Heart right ventricle (tissue), 16 donors: ENCODE measurements at places on chromosomes 1 and 21.

GRCh38 chr1:36576551-36577110, 93.9 kb upstream of the CSF3R start:
- no peaks in the 10 kb centered on the region for H3K36me3 ChIP-seq
- H3K27ac ChIP-seq: no peak overlapping the region
- H3K27me3 ChIP-seq: no peaks in the 10 kb centered on the region
- no peaks in the 10 kb centered on the region for H3K4me1 ChIP-seq

DNA sequence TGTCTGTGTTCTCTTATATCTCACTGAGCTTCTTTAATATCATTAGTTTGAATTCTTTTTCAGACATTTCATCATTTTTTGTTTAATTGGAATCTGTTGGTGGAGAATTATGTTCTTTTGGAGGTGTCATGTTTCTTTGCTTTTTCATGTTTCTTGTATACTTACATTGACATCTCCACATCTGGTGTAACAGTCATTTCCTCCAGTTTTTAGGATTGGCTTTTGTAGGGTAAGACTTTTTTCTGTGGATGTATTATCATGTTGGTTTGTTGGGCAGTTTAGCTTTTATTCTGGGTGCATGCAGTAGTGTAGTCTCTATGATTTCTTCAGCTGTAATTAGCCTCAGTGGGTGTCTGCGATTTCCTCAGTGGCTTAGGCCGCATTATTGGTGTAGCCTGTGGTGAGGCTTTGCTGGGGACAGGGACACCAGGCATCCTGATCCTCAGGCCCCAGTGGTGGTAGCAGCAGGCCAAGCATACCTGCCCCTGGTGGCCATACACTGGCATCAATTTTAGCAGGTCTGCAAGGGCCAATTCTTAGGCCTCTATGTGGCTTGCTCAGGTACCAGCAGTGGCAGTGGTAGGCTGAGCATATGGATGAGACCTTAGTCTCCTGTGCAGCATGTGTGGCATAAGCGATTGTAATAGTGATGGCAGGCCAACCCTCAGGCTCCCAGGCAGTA, 77.6 kb upstream of the SAMD13 start:
- no peak overlapping the region for H3K27ac ChIP-seq
- no peaks in the 10 kb centered on the region for H3K4me1 ChIP-seq
- H3K27me3 ChIP-seq: no peaks in the 10 kb centered on the region
- DNase-seq: no peak
- H3K4me3 ChIP-seq: no peak overlapping the region

DNA sequence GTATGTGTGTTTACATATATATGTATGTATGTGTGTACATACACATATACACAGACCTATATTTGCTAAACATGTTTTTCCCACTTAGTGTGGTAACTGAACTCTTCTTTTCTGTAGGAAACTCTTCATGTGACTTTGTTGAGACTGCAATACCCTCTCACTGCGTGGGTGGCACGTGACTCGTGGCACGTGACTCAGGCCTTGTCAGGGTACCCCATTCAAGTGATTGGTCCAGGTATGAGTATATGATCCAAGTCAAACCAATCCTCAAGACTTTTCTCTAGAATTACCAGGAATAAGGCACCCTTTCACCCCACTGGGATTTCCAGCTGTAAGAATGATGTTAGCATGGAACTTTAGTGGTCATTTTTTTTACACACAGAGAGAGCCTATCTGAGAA, 149.2 kb upstream of the KCNK2 start:
- no peaks in the 10 kb centered on the region for H3K36me3 ChIP-seq
- no peaks in the 10 kb centered on the region for H3K4me1 ChIP-seq
- H3K27ac ChIP-seq: no peak overlapping the region
- no peak overlapping the region for H3K4me3 ChIP-seq
- no peak for DNase-seq

GRCh38 chr1:212234431-212235395, 50.5 kb upstream of the PPP2R5A start:
- peak overlapping the region; percentile 75 for H3K27ac ChIP-seq
- no peaks in the 10 kb centered on the region for H3K27me3 ChIP-seq
- DNase-seq: peak; percentile 73
- no peaks in the 10 kb centered on the region for H3K36me3 ChIP-seq
- H3K4me1 ChIP-seq: peaks cover 7% of the 10 kb centered on the region
- H3K4me3 ChIP-seq: no peak overlapping the region

DNA sequence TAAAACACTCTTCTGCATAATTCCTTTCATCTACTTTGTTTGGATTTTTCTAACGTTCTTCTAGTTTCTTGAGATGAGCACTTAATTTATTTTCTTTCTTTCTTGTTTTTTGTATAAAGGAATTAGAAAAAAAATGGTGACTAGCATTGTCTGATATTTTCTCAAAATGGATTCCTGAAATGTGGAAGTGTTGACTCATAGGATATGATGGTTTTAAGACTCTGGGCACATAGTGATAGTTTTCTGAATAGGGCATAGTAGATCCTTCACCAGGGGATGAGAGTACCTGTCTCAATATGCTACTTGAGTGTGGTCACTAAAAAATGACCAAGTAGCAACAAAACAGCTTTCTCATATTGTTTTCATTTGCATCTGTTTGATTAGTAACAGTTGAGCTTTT, 100.9 kb downstream of the PEX14 start:
- no peaks in the 10 kb centered on the region for H3K4me1 ChIP-seq
- H3K36me3 ChIP-seq: no peaks in the 10 kb centered on the region
- H3K27me3 ChIP-seq: no peaks in the 10 kb centered on the region
- no peak overlapping the region for H3K27ac ChIP-seq
- no peak for DNase-seq
- no peak overlapping the region for H3K4me3 ChIP-seq

GRCh38 chr21:35473496-35473895, 424.4 kb upstream of the RUNX1 start:
- H3K27me3 ChIP-seq: no peaks in the 10 kb centered on the region
- H3K27ac ChIP-seq: peak overlapping the region; percentile 79
- H3K4me3 ChIP-seq: no peak overlapping the region
- no peaks in the 10 kb centered on the region for H3K36me3 ChIP-seq
- H3K4me1 ChIP-seq: peaks cover 9% of the 10 kb centered on the region
- no peak for DNase-seq

GRCh38 chr1:180953291-180954004, 40.8 kb downstream of the KIAA1614 start:
- H3K27ac ChIP-seq: peak overlapping the region; percentile 44
- no peak for DNase-seq
- peaks cover 8% of the 10 kb centered on the region for H3K4me1 ChIP-seq
- H3K36me3 ChIP-seq: peaks cover 18% of the 10 kb centered on the region
- H3K27me3 ChIP-seq: no peaks in the 10 kb centered on the region
- peak overlapping the region; percentile 49 for H3K4me3 ChIP-seq

GRCh38 chr1:160208557-160209320, 3.6 kb downstream of the PEA15 start:
- DNase-seq: no peak
- H3K27ac ChIP-seq: peak overlapping the region; percentile 98
- peaks cover 46% of the 10 kb centered on the region for H3K4me1 ChIP-seq
- no peaks in the 10 kb centered on the region for H3K27me3 ChIP-seq
- H3K36me3 ChIP-seq: peaks cover 26% of the 10 kb centered on the region

DNA sequence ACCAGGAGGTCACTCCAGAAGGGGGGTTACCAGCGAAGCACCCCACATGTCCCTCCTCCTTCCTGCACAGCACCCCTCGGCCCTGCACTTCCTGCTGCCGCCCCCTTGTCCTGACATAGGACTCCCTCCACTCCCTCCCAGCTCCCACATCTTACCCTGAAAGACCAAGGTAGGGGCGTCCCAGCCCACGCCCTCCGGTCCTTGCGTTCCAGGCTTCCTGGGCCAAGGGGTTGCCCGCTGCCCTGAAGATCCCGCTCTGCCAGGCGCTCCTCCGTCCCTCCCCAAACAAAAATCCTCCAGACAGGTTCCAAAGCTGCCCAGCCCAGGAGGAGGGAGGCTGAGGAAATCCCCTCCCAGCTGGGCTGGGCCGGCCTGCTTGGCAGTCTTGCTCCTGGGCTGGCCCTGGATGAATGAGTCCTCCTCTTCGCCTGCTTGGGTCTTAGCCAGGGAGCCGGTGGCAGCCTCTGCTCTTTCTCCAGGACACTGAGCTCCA, at the start of gene RHBDL2:
TSS of gene RHBDL2 (minus strand) at position 304 of the 493 bp plus-strand sequence. CDS start 22,618 bp downstream, outside the sequence.
- H3K27ac ChIP-seq: no peak within 1 kb of the TSS
- DNase-seq: peak; percentile 72
- peak within 1 kb of the TSS; percentile 49 for H3K4me3 ChIP-seq
- H3K36me3 ChIP-seq: no peaks in the 10 kb centered on the region
- H3K27me3 ChIP-seq: no peaks in the 10 kb centered on the region

GRCh38 chr1:149995927-149996326, 14.6 kb downstream of the OTUD7B start:
- no peaks in the 10 kb centered on the region for H3K27me3 ChIP-seq
- H3K4me1 ChIP-seq: peaks cover 43% of the 10 kb centered on the region
- no peak for DNase-seq

DNA sequence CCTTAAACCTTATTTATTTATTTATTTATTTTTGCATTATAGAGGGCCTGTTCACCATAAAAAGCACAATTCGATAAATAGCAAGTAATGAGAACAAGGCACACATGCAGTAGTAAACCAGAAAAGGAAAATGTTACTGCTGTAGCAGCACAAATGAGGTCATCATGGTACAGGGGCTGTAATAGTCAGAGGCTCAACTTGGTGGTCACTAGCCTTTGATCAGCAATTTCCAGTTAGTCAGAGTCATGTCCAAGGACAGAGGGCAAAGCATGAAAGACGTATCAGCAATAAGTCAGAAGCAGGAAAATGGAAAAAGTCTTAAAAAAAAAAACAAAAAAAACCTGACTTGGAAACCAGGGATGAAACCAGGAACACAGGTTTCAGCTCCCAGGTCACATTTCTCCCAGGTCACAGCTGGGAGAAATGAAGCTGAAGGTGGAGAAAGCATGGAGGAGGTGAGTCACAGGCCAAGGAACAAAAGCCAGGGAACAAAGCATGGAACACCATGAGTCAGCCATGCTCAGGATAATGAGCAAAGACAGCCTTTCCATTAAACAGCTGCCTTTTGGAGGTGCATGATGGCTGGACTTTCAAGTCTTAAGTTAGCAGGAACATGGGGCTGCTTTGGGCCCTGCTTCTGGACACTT, 556.3 kb downstream of the LTN1 start:
- no peak overlapping the region for H3K27ac ChIP-seq
- DNase-seq: no peak
- no peak overlapping the region for H3K4me3 ChIP-seq
- no peaks in the 10 kb centered on the region for H3K4me1 ChIP-seq
- no peaks in the 10 kb centered on the region for H3K36me3 ChIP-seq

DNA sequence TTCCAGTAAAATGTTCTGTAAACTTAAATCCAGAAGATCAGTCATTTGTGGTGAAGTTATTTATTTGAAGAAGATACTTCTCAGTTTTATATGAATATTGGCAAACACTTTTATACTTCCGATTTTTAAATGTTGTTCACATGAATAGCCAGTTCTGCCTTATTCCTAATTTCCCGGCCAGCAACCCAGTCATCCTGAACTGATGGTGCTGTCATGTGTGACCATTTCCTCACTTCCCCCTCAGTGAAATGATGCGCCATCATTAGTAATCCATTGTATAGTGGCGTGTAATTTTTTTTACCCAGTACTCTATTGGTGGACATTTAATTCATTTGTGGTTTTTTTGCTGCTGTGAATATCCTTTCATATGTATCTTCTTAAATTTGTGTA, 16.4 kb downstream of the GPSM2 start:
- DNase-seq: no peak
- no peaks in the 10 kb centered on the region for H3K36me3 ChIP-seq
- no peaks in the 10 kb centered on the region for H3K27me3 ChIP-seq
- H3K27ac ChIP-seq: no peak overlapping the region

- H3K27ac ChIP-seq: no peak overlapping the region
- no peaks in the 10 kb centered on the region for H3K4me1 ChIP-seq
Measured at GRCh38 chr1:41507110-41507720, 22.7 kb upstream of the EDN2 start.

GRCh38 chr1:53295295-53295694, 32.6 kb downstream of the LRP8 start:
- H3K4me1 ChIP-seq: peaks cover 28% of the 10 kb centered on the region
- no peak overlapping the region for H3K27ac ChIP-seq
- H3K36me3 ChIP-seq: no peaks in the 10 kb centered on the region
- H3K4me3 ChIP-seq: no peak overlapping the region
- DNase-seq: no peak

GRCh38 chr1:10594595-10595223, 120.0 kb downstream of the PEX14 start:
- no peaks in the 10 kb centered on the region for H3K27me3 ChIP-seq
- H3K27ac ChIP-seq: no peak overlapping the region
- H3K36me3 ChIP-seq: no peaks in the 10 kb centered on the region
- peaks cover 6% of the 10 kb centered on the region for H3K4me1 ChIP-seq
- no peak for DNase-seq

GRCh38 chr1:171017426-171017825, 73.3 kb upstream of the FMO3 start:
- H3K36me3 ChIP-seq: no peaks in the 10 kb centered on the region
- no peaks in the 10 kb centered on the region for H3K4me1 ChIP-seq
- no peaks in the 10 kb centered on the region for H3K27me3 ChIP-seq
- no peak overlapping the region for H3K27ac ChIP-seq
- no peak for DNase-seq

GRCh38 chr1:32881291-32881690, 5.0 kb upstream of the HPCA start:
- no peaks in the 10 kb centered on the region for H3K36me3 ChIP-seq
- H3K4me3 ChIP-seq: no peak overlapping the region
- peaks cover 9% of the 10 kb centered on the region for H3K4me1 ChIP-seq

DNA sequence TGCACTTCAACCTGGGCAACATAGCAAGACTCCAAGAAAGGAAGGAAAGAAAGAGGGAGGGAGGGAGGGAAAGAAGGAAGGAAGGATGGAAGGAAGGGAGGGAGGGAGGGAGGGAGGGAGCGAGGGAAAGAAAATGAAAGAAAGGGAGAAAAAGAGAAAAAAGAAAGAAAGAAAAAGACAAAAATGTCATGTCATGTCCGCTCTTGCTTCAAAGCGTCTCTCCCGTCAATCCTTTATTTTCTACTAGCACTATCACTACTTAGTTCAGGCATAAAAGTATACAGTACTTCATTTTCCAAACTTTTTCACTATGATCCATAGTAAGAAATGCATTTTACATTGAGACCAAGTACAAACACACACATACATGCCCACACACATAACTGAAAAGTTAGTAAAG, 64.7 kb downstream of the SH3GLB1 start:
- H3K27me3 ChIP-seq: no peaks in the 10 kb centered on the region
- H3K4me1 ChIP-seq: peaks cover 15% of the 10 kb centered on the region
- DNase-seq: no peak

- peak overlapping the region; percentile 16 for H3K4me3 ChIP-seq
- peaks cover 7% of the 10 kb centered on the region for H3K4me1 ChIP-seq
Measured at GRCh38 chr1:59013276-59013927, 229.6 kb upstream of the JUN start.

DNA sequence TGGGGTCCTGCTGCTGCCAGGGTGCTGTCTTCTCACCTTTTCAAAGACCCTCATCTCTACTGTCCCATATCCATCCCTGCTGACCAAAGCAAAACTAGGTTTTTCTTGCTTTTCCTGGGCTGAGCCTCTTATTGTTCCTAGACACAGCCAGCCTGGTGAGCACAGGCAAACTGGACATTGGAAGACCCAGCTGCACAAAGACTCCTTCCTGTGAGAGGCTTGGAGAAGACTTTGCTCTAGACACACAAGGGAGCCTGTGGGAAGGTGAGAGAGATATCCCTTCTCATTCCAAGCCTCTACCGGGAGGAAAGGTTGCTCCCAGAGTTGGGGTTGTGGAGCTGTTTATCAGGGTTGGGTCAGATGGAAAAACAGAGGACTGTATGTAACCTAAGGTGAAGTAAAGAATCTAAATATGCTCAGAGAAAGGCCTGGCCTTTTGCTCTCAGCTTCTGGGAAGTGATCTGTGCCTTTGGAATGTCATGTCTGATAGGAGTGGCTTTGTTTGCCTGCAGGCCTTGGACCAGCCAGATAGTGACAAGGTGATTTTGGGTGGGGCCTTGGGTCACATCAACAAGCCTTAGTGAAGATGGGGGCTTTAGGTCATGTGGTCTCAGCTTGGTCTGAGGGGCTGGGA, 87.6 kb upstream of the RUNX1 start:
- no peak for DNase-seq
- H3K27ac ChIP-seq: no peak overlapping the region
- peaks cover 9% of the 10 kb centered on the region for H3K4me1 ChIP-seq
- H3K4me3 ChIP-seq: no peak overlapping the region
